ENCODE measurements at places on chromosomes 2 and 18.

GRCh38 chr18:67183398-67183797 lies 333.1 kb downstream of the DSEL start:
- DNase-seq = no peak

DNA sequence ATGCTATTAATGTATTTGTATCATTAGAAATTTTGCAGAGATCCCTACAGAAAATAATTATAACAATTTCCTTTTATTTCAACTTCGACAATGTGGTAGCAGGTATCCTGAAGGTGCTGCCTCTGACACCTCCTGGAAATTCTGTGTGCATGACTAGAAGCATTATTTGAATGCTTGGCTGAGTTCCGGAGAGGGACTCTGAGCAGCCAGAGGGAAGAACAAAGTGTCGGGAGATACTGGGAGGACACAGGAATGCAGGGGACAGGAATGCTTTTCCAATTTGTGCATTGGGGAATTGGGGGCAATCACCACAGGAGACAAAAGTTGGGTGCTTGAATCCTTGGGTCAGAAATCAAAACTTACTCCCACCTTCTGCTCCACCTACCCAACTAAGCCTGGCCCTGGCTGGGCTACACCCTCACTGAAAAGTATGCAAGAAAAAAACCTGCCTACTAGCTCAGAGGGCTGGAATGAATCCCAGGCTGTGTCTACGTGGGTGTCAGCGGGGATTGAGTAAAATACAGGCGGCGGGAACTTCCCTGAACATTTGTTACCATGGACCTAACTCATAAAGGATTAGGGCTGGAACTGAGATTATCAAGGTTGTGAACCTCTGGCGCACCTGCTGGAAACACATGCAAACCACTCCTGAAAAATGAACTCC lies 299.3 kb downstream of the SOX11 start:
- DNase-seq = no peak

DNA sequence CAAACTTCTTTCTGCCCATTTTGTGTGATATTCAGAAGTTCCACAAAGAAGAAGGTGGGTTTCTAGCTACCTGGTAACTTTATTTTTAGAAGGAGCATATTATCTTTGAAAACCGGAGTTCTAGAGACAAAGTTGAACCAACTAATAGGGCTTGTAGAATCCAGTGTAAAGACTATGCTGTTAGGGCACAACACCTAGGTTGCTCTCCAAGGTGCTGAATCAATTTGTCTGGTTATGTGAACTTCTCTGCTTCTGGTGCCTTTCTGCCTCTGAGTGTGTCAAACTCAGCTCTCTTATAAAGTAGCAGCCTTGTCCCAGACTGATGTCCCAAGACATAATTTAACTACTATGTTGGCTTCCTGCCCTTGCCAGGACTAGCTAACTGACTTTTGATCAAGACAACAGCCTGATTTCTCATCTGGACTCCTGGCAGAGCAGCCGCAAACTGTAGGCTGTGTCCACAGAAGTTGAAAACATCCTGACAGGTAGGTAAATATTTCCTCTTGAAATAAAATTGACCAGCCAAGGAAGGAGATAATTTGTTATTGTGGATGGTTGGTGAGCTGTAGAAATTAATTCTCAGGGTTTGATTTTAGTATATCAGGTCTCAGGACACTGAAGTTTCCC lies 119.4 kb downstream of the CYRIA start:
- DNase-seq = no peak

DNA sequence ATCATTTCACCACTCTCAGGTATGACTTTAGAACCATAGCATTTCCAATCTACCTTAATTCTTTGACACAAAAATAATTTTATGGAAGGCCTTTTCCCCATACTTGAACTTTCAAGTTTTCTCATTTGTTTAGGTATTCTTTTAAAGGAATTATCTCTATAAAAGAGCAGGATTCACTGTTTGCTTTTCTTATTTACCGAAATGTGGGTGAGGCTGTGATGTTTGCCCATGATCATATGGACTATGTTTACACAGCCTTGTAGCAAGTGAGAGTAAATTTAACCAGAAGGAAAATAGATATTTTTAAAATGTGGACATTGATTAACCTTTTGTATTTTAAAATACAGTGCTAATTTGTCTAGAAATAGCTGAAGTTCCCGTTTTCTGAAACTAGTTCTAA lies 26.3 kb downstream of the CAB39 start:
- DNase-seq = no peak
